COLO829 (cell line): ENCODE measurements at places on chromosomes 2 and 18.

DNA sequence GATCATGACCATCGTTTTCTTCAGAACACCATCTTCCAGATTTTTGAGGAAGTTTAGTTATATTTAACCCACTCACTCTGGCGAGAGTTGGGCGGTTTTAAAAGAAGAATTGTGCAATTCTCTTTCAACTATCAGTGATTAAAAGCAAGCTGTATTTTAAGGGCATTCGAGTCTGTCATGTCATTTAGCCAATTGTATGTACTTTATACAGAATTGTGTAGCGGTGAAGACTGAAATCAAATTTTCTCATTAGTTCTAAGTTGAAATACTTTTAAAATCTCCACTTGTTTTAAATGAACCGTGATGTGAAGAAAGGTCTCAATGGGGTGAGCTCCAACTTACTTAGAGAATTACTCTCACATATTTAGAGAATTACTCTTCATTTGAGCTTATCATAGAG is 214.6 kb upstream of the DTNA start:
- DNase-seq: no peak

DNA sequence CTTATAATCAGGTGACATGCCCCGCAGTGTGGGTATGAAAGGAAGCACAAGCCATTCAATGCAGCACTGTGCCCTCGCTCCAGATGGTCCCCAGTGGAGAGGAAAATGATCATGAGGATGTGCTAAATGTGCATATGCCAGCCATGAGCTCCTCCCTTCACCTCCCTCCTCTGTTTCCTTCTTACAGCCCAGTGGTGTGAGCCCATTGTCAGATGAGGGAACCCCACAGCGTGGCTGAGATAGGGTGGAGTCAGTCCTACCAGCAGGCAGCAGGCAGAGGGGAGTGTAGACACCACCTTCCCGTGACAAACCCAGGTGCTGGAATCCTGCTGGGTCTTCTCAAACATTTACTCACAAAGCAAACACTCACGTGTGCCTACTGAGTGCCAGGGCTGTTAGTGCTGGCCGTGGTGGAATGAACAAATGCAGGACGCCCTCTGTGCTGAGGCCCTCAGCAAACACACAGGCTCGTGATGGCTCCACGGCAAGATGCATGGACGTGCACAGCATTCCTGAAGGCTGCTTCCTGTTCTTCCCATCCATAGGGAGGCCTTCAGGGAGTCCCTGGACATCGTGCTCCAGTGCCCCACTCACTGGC is 181.7 kb upstream of the TPO start:
- DNase-seq: no peak

DNA sequence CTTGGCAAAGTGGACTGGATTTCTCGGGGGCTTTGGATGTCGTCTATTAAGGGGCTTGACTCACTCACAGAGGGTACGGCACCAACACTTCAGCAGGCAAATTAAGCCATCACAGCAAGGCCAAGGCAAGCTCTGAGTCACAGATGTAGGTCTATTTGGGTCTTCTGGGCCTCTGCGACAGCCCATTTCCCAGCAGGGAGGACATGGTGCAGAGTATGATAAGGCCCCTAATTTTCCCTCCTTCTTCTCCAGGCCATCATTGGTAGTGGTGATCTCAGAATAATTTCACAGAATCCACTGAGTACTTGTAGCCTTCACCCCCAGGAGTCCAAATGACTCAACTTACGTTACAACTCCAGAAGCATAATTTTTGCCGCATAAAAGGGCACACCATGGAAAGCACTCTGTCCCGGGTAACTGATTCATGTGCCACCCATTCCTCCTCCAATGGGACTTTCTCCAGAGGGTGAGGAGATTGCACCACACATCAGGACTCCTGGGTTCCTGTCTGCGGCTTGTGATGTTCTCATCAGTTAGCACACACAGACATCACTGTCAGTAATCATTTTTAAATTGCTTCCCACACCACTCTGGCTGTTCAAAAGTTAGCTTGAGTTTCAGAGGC is 164.9 kb downstream of the TXNL1 start:
- DNase-seq: no peak

GRCh38 chr2:159072795-159073194 is 104.4 kb downstream of the TANC1 start:
- no peak for DNase-seq

DNA sequence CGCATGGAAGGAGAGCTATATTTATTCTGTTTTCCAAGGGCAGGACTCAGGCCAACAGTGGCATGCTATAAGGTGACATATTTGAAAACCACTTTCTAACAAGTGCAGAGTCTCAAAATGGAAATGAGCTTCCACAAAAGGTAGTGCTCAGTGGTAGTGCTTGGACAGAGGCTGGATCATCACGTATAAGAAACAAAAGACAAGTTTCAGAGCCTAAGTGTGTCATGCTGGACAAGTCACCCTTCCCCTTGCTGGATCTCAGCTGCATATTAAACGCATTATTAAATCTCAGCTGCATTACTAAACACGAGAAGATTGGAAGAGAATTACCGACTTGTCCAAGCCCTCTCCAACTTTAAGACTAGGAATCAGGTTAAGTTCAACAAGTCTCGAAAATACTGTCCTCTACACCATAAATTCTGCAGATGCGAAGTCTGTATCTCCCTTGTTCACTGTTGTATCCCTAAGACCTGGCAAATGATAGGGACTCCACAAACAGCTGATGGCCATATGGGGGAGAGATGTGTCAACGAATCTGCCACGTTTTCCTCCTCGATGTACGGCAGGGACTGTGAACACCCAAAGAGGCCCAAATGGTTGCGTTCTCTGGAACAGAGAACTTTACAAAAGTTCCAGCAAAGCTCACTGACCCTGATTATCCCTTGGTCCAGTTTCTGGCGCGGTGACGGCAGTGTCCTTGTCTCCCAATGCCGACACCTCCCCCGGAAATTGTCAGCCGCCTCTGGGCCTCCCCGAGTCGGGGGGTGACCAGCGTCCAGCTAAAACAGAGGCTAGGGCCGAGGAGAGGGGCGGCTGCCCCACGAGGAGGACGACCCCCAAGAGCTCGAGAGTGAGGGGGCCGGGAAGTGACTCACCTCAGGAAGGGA is 611 bp downstream of the NOL10 start:
- no peak for DNase-seq

DNA sequence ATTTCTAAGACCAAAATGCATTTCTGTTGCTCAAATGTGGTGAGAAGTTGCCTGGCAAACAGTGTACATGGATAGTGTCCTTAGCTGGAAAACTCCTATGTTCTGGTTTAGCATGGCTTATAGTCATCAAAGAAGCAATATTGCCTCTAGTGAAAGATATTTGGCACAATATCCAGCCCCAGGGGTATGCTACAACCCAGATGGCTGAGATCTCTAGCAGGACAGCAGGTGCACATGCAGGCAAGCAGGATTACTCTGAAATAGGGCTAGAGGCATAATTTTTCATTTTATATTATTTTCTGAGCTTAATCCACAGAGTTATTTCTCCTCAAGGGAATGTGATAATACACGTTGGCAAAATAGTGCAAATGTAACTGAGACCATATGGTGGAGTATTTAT is 34.0 kb downstream of the CCDC195 start:
- no peak for DNase-seq

- no peak for DNase-seq
Measured at GRCh38 chr2:98713332-98714015, 17.5 kb downstream of the MGAT4A start.

GRCh38 chr2:165874445-165875039 is 79.0 kb downstream of the TTC21B start:
- DNase-seq: peak; percentile 60

- DNase-seq: no peak
Measured at GRCh38 chr18:63683152-63683551, 19.6 kb upstream of the SERPINB11 start.
